ENCODE measurements at places on chromosomes 16 and 17. TPM values are rescaled to one million over a fixed set of nuclear protein-coding genes. Genes with fewer than 3 reads are reported as not detected.

DNA sequence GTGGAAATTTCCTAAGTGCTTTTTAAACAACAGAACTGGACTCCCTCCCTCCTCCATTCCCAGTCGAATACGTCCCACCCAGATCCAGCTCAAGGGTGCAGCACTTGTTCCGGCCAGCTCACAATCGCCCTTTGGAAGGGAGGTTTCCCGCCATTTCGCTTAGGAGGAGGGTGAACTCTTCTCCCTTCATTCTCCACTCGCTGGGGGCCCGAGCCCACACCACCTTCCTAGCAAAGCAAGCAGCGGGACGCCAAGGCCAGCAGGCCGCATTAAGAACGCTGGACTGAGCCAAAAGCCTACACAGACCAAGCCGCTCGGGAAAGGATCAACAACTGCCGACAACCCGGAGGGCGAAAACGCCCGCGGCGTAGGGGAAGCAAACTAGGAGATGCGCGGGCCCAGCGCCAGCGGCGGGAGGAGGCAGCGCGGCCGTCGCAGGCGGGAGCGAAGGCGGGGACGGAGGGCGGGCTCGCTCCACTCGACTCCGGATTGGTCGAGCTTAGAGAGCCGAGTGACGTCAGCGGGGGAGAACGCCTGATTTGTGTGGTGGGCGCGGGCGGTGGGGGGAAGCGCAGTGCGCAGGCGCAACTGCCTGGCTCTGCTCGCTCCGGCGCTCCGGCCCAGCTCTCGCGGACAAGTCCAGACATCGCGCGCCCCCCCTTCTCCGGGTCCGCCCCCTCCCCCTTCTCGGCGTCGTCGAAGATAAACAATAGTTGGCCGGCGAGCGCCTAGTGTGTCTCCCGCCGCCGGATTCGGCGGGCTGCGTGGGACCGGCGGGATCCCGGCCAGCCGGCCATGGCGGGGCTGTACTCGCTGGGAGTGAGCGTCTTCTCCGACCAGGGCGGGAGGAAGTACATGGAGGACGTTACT lies at the start of gene PPM1D:
PPM1D (plus strand) TSS at position 574 of the 870 bp plus-strand sequence; CDS start at position 796, 222 bp downstream.
- peaks cover 22% of the 10 kb centered on the region for H3K4me1 ChIP-seq
- no peaks in the 10 kb centered on the region for H3K36me3 ChIP-seq
- DNase-seq = peak; percentile 99
- peak within 1 kb of the TSS; percentile 100 for H3K27ac ChIP-seq

GRCh38 chr16:85720302-85720637 lies 30.6 kb downstream of the C16orf74 start:
- H3K36me3 ChIP-seq = no peaks in the 10 kb centered on the region
- H3K4me1 ChIP-seq = peaks cover 8% of the 10 kb centered on the region
- peaks cover 8% of the 10 kb centered on the region for H3K27me3 ChIP-seq
- no peak overlapping the region for H3K4me3 ChIP-seq
- DNase-seq = no peak
- H3K27ac ChIP-seq = no peak overlapping the region

- DNase-seq = no peak
- H3K4me1 ChIP-seq = no peaks in the 10 kb centered on the region
- H3K27me3 ChIP-seq = no peaks in the 10 kb centered on the region
- H3K36me3 ChIP-seq = peaks cover 20% of the 10 kb centered on the region
These were observed 28.9 kb downstream of the LCMT1 start for GRCh38 chr16:25140459-25140858.

DNA sequence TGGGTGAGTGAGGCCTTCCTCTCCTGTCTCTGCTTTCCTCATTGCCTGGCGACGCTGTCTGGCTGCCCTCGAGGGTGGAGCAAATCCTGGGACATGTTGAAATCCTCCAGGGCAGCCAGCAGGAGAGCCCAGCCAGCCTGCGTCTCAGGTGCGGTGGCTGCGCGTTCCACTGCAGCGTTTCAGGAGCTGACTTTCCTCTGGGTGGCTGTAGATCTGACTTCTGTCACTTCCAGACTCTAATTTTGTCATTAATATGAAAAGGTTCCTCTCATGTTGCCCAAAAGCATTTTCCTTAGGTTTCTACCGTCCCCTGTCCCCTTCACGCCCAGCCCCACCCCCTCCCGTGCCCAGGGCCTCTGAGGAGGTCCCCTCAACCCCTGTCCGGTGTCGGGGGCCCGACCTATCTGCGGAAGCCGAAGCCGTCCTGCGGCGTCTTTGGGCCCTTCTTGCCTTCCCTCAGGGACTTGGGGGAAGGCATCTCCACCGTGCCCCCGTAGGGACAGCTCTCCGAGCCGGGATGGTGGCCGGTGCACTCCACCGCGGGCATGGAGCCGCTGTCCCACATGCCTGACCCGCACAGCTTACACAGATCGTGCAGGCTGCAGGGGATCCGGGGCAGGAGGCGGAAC lies 95.1 kb downstream of the TBC1D16 start:
- no peaks in the 10 kb centered on the region for H3K27me3 ChIP-seq
- peaks cover 28% of the 10 kb centered on the region for H3K36me3 ChIP-seq
- H3K27ac ChIP-seq = peak overlapping the region; percentile 83
- peaks cover 37% of the 10 kb centered on the region for H3K4me1 ChIP-seq

GRCh38 chr17:27473748-27474609 lies 17.7 kb downstream of the KSR1 start:
- no peaks in the 10 kb centered on the region for H3K36me3 ChIP-seq
- peaks cover 85% of the 10 kb centered on the region for H3K4me1 ChIP-seq
- H3K27ac ChIP-seq = peak overlapping the region; percentile 93

GRCh38 chr16:86303787-86304678 lies 206.3 kb upstream of the FOXF1 start:
- H3K36me3 ChIP-seq = no peaks in the 10 kb centered on the region
- DNase-seq = no peak
- H3K4me1 ChIP-seq = peaks cover 33% of the 10 kb centered on the region
- H3K27ac ChIP-seq = no peak overlapping the region

DNA sequence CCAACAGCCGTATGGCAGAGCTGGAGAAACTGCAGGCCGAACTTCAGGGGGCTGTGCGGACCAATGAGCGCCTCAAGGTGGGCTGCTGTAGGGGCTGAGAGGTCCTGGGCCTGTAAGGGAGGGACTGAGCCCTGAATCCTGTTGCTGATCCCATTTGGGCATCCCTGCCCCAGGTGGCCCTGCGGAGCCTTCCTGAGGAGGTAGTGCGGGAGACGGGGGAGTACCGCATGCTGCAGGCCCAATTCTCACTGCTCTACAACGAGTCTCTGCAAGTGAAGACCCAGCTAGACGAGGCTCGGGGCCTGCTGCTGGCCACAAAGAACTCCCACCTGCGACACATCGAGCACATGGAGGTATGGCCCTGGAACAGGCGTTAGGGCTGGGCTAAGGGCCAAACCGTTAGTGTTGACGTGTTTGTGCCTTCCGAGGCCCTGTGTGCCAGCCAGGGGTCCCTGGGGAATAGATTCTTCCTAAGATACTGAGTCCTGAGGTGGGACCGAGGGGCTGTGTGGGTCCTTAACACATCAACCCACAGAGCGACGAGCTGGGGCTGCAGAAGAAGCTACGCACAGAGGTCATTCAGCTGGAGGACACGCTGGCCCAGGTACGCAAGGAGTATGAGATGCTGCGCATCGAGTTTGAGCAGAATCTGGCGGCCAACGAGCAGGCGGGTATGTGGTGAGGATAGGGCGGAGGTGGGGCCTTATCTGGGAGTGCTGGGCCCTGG lies 4.2 kb downstream of the RNF40 start:
- no peaks in the 10 kb centered on the region for H3K27me3 ChIP-seq
- H3K27ac ChIP-seq = no peak overlapping the region
- no peak for DNase-seq
- H3K4me1 ChIP-seq = peaks cover 12% of the 10 kb centered on the region
- peaks cover 77% of the 10 kb centered on the region for H3K36me3 ChIP-seq

DNA sequence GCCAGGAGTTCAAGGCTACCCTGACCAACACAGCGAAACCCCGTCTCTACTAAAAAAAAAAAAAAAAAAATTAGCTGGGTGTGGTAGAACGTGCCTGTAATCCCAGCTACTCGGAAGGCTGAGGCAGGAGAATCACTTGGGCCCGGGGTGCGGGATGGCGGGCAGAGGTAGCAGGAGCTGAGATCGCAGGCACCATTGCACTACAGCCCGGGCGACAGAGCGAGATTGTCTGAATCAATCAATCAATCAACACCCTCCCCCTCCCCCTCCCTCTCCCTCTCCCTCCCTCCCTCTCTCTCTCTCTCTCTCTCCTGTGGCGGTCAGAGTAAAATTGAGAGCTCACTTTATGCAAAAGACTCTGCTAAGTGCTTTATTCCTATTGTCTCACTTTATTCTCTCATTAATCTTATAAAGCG lies 1.2 kb downstream of the HSDL1 start:
- no peak for DNase-seq
- peak overlapping the region; percentile 98 for H3K4me3 ChIP-seq
- H3K27me3 ChIP-seq = peaks cover 13% of the 10 kb centered on the region

- no peak overlapping the region for H3K27ac ChIP-seq
- H3K4me3 ChIP-seq = no peak overlapping the region
- no peaks in the 10 kb centered on the region for H3K27me3 ChIP-seq
- no peak for DNase-seq
These were observed 72.3 kb downstream of the C17orf67 start for GRCh38 chr17:56761387-56761786.

- peak overlapping the region; percentile 89 for H3K4me3 ChIP-seq
- peaks cover 7% of the 10 kb centered on the region for H3K4me1 ChIP-seq
These were observed 1.6 kb downstream of the PPL start for GRCh38 chr16:4935241-4935855.

- no peak for DNase-seq
- peaks cover 42% of the 10 kb centered on the region for H3K36me3 ChIP-seq
- H3K4me1 ChIP-seq = peaks cover 3% of the 10 kb centered on the region
- H3K27ac ChIP-seq = no peak overlapping the region
These were observed 34.5 kb downstream of the SIAH1 start for GRCh38 chr16:48350736-48351135.

- H3K4me3 ChIP-seq = no peak overlapping the region
- peak; percentile 70 for DNase-seq
- H3K27me3 ChIP-seq = no peaks in the 10 kb centered on the region
- 0 out of 2 replicates have a peak, but pooled peaks cover 2% of the 10 kb centered on the region for H3K36me3 ChIP-seq
- H3K4me1 ChIP-seq = peaks cover 39% of the 10 kb centered on the region
- peak overlapping the region; percentile 80 for H3K27ac ChIP-seq
These were observed 268.8 kb downstream of the SEC14L1 start for GRCh38 chr17:77409282-77410161.

- peak; percentile 66 for DNase-seq
- H3K4me3 ChIP-seq = 0 out of 2 replicates have a peak overlapping the region, but pooled peaks have one; percentile 12
- H3K36me3 ChIP-seq = no peaks in the 10 kb centered on the region
- H3K4me1 ChIP-seq = peaks cover 12% of the 10 kb centered on the region
- peaks cover 9% of the 10 kb centered on the region for H3K27me3 ChIP-seq
These were observed 74.8 kb upstream of the GRIN2A start for GRCh38 chr16:10256784-10257641.

- peaks cover 8% of the 10 kb centered on the region for H3K27me3 ChIP-seq
- no peak for DNase-seq
- H3K36me3 ChIP-seq = no peaks in the 10 kb centered on the region
- no peak overlapping the region for H3K27ac ChIP-seq
- H3K4me3 ChIP-seq = no peak overlapping the region
These were observed 160.0 kb downstream of the CBLN1 start for GRCh38 chr16:49121636-49122035.

DNA sequence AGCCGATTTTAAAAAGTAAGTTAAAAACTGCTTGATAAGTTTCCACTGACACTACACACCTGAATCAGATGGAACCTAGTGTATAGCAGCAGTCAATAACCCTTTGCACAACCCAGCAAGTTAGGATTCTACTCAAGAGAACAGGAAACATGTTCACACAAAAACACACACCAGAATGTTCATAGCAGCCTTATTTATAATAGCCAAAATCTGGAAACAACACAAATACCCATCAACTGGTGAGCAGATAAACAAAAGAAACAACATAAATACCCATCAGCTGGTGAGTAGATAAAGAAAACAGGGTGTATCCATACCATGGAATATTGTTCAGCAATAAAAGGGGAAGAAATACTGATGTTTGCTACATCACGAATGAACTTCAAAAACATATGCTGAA lies 2.7 kb upstream of the CDH11 start:
- H3K36me3 ChIP-seq = no peaks in the 10 kb centered on the region
- peaks cover 73% of the 10 kb centered on the region for H3K27me3 ChIP-seq
- peaks cover 14% of the 10 kb centered on the region for H3K4me1 ChIP-seq
- H3K27ac ChIP-seq = no peak overlapping the region

- no peaks in the 10 kb centered on the region for H3K4me1 ChIP-seq
- H3K4me3 ChIP-seq = no peak overlapping the region
- no peak for DNase-seq
- peaks cover 2% of the 10 kb centered on the region for H3K36me3 ChIP-seq
These were observed 75.1 kb downstream of the FOXL1 start for GRCh38 chr16:86653285-86654006.

- no peaks in the 10 kb centered on the region for H3K27me3 ChIP-seq
- no peak overlapping the region for H3K4me3 ChIP-seq
- no peaks in the 10 kb centered on the region for H3K36me3 ChIP-seq
- H3K4me1 ChIP-seq = no peaks in the 10 kb centered on the region
These were observed 46.3 kb downstream of the ABCC12 start for GRCh38 chr16:48109475-48109874.

DNA sequence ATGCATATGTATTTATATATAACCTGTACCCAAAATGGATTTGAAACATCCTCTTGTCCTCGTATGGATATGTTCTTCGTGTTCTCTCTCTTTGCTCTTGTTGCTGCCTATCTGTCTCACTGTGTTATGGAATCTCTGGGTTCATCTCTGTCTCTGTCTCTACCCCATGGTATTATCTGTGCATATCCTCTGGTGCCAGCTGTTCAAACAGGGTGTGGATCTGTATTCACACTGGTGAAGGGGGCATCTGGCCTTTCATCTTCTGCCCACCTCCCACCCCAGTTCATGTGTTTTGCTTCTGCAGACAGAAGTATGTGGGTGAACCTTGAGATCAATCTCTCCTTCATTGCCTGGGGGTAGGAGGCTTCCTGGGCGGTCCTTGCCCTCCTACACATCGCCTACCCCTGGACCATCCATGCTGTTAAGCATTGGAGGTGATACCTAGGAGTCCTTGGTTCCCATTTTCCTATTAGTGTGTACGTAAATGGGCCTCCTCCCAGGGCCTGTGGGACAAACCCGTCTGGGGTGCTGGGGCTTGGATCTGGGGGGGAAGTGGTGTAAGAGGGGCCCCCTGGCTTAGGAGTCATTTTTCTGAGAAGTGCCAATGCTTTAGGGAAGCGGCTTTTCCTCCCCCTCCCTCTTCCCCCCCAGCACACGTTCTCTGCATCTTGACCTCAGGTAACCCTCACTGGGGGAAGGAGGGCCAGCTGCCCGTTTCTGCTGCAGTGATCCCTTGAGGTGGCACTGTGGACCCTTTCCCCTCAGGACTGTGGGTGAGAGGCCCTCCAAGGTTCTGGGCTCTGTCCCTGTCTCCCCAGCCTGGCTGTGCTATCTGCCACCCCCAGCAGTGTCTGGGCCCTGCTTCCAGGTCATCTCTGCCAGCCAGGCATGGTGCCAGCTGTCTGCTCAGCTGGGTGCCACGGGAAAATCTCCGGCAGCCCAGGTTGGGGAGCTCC lies 21.1 kb downstream of the RARA start:
- DNase-seq = no peak
- H3K36me3 ChIP-seq = peaks cover 8% of the 10 kb centered on the region
- H3K27me3 ChIP-seq = peaks cover 2% of the 10 kb centered on the region
- no peak overlapping the region for H3K4me3 ChIP-seq
- peaks cover 14% of the 10 kb centered on the region for H3K4me1 ChIP-seq
- H3K27ac ChIP-seq = no peak overlapping the region

The OR4D1 gene
- total RNA-seq = 0.17 TPM

The GP1BA gene
- total RNA-seq = not detected

The ADAD2 gene
- total RNA-seq = 1.6 TPM

The C17orf67 gene
- 3.0 TPM for total RNA-seq
